Activated T-cell treated with anti-CD3 and anti-CD28 coated beads for 48 hours (primary cell): ENCODE measurements at places on chromosomes 6 and 20.

- DNase-seq, result no peak
Observed at GRCh38 chr6:53326372-53327016, 22.3 kb downstream of the ELOVL5 start.

- DNase-seq, result no peak
Observed at GRCh38 chr20:4736875-4737274, 15.2 kb downstream of the PRND start.

- no peak for DNase-seq
Observed at GRCh38 chr6:88677356-88677755, 286.1 kb downstream of the RNGTT start.

- no peak for DNase-seq
Observed at GRCh38 chr6:157464653-157465535, 83.9 kb downstream of the ZDHHC14 start.

DNA sequence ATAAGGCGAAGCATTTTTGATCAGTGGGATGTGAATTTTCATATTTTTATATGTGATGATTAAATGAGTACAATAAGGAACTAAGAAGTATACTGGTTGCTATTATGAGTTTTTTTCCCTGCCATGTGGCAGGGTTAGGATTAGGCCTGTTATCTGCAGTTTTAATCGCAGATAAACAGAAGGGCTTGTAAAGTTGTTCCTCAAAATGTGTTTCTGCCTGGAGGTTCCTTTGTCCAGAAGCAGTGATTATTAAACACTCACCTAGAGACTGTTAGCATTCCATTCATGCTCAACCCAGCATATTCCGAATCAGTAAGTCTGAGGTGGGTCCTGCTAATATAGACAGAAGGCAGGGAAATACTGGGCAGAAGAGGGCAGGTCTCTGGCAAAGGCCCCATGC, 316.0 kb downstream of the CLIC5 start:
- DNase-seq, result no peak

DNA sequence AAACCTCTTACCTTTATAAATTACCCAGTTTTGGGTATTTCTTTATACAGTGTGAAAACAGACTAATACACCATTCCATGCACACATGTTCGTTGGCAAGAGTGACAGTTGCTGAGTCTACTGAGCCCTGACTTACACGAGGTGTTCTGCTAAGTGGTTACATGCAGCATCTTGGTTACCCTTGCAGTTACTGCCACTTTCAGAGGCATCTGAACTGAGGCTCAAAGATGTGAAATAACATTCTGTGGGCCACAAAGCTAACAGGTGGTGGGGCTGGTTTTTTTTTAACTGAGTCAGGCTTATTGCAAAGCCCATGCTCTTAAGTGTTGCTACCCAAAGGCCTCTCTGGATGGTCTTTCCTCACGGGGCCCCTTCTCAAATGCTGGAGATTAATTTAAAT, 54.4 kb upstream of the GTSF1L start:
- no peak for DNase-seq

DNA sequence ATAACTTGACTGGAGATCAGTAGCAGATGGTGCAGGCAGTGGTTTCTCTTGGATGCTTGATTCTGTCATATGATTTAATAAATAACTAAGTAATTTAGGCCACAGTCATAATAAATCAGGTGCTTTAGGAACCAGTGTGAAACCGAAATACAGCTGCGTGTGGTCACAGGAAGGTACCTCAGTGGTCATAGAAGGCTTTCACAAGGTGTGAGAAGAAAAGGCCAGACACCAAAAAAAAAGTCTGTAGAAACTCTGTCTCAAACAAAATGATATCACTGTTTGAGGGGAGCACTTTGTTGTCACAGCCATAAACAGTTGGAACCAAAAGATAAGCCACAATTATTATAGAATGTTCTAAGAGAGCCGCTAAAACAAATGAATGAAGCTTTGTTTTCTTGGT, 56.5 kb downstream of the ARMC2 start:
- no peak for DNase-seq

- DNase-seq, result no peak
Observed at GRCh38 chr6:22605736-22606135, 36.4 kb downstream of the HDGFL1 start.

- DNase-seq, result no peak
Observed at GRCh38 chr6:80544555-80544954, 438.1 kb downstream of the BCKDHB start.

DNA sequence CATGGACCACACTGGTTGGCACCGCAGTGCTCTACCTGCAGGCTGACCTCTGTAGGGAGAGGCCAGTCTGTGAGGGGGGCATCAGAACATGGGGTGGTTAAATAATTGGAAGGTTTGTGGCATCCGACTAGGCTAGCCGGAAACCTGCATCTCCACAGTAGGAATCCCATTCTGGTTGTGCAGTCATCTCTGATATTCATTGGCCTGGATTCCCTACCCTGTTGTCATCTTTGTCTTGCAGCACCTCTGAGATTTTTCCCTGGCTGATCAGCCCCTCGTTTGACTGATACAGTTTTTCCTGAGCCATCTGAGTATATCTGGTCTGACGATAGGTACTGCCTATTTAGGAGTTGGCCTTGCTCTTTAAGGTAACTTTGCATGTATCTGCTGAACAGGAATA, 259.4 kb downstream of the TMEM242 start:
- no peak for DNase-seq

DNA sequence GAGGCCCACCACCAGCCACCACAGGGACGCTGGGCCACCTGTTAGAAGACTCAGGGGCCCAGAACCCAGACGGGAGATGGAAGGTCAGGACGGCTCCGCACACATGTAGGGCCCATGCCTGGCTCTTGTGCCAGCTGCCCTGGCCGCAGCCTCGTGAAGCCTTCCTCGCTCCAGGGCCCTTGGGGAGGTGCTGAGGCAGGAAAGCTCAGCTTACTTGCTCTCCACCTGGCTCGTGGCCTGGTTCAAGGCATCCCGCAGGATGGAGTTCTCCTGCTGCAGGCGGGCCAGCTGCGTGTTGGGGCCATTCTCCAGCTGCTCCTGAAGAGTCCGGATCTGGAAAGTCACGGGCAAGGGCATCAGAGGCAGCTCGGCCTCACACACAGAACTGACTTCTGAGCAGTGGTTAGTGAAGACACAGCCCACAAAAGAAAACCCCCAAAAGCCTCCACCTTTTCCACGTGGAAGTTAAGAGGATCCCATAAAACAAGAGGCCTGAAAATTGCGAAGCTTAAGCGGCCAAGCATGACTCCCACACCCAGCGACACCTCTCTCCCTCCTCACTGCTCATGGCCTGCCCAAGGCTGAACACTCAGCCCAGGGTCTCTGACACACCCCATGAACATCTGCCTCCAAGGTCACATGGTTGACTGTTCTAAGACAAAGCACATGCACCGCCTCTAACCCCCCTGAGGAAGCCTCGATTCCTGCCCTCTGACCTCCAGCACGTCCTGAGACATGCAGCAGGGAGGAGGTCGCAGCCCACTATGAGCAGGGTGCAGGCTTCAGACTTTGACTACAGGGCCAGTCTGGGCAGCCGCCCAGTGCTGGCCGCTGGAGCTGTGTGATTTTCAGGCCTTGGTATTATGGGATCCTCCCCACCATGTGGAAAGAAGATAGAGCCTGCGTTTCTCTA, 46.5 kb downstream of the RRBP1 start:
- no peak for DNase-seq

GRCh38 chr6:31741815-31742214, 2.0 kb downstream of the MSH5 start:
- no peak for DNase-seq

DNA sequence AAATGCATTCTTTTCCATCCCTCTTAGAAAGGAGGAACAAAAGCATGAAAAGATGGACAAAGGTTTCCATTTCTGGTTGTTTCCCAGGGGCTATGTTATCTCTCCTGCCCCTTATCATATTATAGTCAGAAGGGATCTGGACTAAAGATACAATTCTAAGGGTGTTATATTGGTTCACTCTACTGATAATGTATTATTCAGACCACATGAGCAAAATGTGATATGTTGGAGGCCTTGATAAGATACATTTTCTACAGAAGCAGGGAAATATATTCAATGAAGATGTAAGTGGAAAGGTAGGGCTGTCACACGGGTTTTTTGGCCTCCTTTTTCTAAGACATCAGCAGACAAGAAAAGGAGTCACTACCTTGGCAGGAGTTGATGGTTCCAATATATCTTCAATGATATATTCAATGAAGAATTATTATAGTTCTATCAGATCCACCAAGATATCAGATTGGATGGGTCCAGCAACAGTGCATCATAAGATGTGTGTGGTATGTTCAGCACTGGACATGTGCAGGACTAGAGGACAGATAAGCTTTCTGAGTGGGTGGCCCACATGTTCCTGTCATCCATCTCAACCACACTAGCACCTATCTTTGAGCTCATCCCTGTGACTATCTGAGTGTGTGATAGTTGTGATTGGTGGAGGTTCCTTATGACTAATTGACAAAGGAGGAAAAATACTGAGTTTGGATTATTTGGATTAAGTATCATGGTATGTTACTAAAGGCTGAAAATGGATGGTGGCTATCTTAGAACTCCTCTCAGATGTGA, 5.7 kb upstream of the ZKSCAN3 start:
- no peak for DNase-seq

GRCh38 chr20:60589623-60590022, 631.4 kb downstream of the CDH26 start:
- DNase-seq, result no peak

- no peak for DNase-seq
Observed at GRCh38 chr20:63652192-63652980, 838 bp downstream of the STMN3 start.

DNA sequence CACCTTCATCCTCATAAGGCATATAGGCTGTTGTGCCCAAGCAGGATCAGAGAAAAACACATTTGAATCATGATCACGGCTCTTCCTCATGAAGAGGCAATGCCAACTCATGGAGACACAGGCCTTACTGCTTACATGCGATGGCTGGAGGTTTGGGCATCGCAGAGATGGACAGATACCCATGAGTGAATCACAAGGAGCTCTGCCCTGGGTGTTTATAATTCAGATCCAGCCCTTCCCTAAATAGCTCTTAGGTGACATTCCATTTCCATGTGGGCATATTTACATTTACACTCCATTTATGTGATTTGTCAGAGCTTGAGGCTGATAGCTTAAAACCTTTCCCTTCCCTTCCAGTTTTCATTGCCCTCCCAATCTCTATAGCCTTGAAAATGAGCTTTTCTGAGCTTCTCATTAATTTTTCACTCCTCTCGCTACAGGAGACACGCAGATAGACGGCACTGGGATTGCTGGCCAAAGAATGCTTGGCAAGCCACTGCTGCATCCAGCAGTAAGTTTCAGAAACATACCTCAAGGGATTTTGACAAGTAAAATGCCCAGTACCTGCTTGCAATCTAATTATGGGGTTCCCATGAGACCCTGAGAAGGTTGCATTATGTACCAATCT, 249.1 kb downstream of the TBC1D7 start:
- no peak for DNase-seq

DNA sequence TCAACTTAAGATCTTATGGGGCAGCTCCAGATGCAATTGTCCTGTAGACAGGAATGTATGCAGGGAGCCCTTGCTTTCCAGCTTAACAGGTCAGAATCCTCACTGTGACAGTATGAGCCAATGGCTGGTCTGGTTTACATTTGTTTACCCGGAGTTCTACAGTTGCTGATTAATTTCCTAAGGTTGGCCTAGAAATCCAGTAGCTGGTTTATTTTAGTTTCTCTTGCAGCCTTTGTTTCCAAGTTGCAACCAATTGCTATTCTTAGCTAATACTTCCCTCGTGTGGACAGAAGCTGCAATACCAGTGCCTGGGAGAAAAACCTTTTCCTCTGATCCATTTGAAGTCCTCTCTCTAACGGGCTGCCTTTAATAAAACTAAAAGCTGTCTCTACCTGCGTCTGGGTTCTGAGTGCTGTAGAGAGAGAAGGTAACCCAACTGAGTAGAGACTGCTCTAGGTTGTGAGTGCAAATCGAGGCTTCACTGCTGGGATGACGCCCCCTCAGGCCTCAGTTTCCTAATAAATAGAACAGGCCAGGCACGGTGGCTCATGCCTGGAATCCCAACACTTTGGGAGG, 45.9 kb downstream of the ZNF217 start:
- no peak for DNase-seq

GRCh38 chr6:149127212-149127611, 190.3 kb upstream of the TAB2 start:
- DNase-seq, result no peak

DNA sequence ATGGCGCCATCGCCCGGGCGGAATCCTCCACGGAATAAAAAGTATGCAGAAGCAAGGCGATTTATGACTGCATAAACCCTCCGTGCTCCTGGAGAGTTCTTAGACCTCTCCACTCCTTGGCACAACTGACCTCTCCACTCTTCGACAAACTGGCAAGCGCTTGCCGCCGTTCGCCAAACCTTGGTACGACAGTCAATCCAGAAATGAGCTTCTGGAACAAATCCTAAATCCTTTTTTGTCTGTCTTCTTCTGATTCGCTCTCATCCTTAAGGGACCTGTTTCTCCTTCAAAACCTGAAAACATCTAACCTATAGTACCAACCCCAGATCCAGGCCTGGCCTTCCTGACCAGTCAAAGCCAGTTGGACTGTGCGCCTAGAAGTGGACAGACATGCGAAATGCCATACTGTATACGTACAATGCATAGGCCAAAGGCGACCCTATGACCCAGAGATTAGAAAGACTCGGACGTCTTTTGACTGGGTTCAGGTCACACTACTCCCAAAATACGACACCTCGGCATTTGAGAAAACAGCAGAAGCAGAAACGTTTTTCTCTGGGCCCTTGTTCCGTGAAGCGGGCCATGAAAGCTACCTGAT, 59.4 kb downstream of the TRIM27 start:
- no peak for DNase-seq

DNA sequence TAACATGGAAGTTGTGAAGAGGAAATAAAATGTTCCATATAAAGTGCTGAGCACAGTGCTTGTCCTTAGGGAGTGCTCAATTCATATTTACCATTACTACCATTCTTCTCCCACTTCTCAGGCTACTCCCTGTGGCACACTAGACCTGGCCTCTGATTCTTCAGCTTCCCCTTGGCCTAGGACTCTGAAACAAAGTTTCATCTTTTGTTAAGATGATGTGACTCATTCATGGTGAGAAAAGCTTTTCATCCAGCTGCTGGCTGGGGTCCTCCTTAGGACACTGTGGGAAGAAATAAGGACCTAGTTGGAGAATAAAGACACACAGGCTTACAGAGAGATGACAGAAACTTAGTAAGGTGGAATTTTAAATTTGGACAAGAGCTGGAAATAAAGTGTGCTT, 314.8 kb downstream of the CDC5L start:
- no peak for DNase-seq

DNA sequence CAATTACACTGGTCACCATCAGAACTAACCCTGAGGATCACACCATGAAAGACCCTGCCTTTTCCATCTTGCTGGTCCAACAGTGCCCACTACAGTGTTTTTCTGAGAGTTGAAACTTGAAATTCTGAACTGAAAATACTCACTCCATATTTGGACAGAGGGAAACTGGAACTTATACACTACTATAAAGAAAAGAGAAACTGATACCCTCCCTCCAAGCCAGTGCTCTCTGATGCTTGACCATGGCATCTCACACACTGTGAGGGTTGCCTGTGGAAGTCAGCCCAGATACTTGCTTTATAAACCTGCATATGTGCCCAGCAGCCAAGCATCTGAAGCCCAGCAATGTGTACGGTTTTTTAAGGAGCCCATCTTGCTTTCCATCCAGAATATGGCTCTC, 108.7 kb downstream of the FOXA2 start:
- DNase-seq, result no peak
